ENCODE measurements at places on chromosomes 6 and 20. TPM values are rescaled to one million over a fixed set of nuclear protein-coding genes. Genes with fewer than 3 reads are reported as not detected.

ULBP3 gene
- 0.68 TPM for total RNA-seq

KHDC1 gene
- total RNA-seq: 3.3 TPM

SLCO4A1 gene
- total RNA-seq: 56.9 TPM

HLA-DMB gene
- 6.1 TPM for total RNA-seq

POFUT1 gene
- total RNA-seq: 64.0 TPM

PRDM13 gene
- total RNA-seq: not detected

CASS4 gene
- total RNA-seq: 3.4 TPM

PLEKHG1 gene
- total RNA-seq: 4.4 TPM

DZANK1 gene
- 1.9 TPM for total RNA-seq

Data from activated naive CD8-positive, alpha-beta T cell treated with anti-CD3 and anti-CD28 coated beads for 36 hours (primary cell).